Eye (tissue), 1 donor: ENCODE measurements at places on chromosomes 1 and 21.

DNA sequence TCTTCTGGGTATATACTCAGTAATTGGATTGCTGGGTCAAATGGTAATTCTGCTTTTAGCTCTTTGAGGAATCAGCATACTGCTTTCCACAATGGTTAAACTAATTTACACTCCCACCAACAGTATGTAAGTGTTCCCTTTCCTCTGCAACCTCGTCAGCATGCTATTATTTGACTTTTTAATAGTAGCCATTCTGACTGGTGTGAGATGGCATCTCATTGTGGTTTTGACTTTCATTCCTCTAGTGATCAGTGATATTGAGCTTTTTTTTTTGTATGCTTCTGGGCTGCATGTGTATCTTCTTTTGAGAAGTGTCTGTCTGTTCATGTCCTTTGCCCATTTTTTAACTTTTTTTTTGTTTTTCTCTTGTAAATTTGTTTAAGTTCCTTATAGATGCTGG lies 279.4 kb downstream of the PTGER3 start:
- no peak for DNase-seq

- DNase-seq, result peak; percentile 91
Observed at GRCh38 chr1:27522432-27523336, 32.7 kb upstream of the WASF2 start.

DNA sequence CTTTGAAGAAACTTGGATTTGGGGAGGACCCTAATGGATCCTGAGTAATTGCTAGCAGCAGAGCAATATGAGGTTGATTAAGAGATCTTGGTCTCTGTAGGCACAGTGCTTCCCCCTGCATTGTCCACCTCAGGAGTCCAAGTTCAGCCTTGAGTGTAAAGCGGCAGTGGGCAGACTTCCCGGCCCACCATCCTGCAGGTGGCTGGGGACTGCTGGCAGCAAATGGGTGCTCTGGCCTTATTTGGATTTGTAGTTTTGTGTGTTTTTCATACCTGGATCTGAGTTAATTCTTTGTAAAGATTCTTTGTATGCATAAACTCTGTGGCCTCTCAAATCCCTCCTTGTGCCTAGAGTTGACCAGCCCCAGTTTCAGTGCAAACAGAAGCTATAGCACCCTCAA lies 7.6 kb downstream of the BARHL2 start:
- DNase-seq, result no peak

DNA sequence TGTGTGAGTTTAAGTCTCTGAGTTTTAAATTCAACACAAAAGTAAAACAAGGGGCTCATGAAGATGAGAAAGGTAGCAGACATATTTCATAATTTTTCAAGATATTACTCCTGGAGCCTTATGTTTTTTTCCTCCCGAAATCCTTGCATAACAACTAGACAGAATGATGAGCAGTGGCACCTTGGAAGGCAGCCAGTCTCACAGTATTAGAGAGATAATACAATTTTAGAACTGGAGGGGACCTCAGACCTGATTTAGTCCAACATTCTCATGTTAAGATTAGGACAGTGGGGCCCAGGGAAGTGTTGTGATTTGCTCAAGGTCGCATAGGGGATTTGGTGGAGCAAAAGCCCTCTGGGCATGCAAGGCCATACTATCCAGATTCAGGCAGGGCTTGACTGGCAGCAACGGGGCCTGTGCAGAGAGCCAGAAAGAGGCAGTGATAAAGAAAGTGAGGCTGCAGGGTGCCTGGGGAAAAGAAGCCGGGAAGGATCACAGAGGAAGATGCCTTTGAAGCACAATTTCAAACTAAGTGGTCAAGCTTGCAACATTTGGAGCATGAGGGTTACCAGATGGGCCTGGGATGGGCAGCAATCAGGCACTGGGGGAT lies 31.4 kb upstream of the BCL9 start:
- DNase-seq, result peak; percentile 35

- no peak for DNase-seq
Observed at GRCh38 chr1:201436393-201436792, 14.9 kb upstream of the TNNI1 start.

- no peak for DNase-seq
Observed at GRCh38 chr1:40897513-40897912, 35.4 kb upstream of the CITED4 start.

DNA sequence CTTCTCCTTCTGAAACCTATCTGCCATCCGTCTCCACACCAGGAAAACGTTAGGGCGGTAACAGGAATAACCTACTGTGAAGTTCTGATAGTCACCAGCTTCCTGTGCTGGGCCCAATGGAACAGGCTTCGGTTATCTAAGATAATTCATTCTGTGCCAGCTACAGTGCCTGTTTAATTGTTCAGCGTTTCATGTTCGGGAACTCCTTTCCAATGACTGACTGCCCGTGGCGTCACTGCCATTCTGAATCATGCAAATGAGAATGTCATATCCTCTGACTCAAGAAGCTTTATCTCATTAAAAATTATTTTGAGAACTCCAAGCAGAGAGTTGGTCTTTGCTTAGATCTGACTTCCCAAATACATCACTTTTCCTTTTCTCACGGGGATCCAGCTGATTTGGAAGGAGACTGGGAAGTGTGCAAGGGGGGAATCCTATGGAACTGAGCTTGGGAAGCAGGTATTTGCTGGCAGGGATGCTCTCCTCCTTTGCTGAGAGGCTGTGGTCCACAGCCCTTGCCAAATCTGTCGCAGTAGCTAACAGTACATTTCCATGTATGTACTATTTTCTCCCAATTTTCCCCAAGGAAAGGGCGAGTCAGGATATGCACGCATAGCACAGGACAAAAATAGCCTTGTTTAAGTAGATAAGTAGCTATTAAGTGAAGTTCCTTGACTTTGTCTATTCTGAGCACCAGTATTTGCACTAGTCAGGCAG lies 358.7 kb downstream of the LTN1 start:
- DNase-seq, result no peak
